ENCODE measurements at places on chromosomes 1 and 21.

DNA sequence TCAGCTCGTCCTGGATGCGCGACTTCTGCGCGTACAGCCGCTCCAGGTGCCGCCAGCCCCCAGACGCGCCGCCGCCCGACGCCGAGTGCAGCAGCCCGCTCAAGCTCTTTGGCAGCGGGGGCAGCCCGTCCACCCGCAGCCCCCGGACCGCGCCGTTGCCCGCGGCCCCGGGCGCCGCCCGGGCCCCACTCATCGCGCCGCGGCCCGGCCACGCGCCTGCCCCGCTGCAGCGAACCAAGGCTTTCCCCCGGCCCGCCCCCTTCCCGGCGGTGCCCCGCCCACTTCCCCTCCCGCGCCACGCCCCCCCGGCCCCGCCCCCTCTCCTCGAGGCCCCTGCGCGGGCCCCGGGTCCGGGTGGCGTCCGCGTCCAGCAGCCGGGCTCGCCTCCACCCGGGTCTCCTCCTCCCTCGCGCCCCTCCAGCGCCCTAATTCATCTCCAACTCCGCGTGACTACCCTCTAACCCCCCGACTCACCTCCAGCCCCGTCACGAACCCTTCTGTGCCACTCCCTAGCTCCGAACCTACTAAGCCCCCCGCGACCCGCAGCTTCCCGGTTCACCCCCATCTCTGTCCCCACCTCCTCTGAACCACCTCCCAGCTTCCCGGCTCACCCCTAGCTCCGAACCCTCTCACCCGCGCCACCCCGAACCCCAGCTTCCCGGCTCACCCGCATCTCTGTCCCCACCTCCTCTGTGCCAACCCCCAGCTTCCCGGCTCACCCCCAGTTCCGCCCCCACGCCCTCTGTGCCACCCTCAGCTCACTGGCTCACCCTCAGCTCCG, at the start of gene FAM89A:
Gene FAM89A (minus strand): TSS at position 236 of the 781 bp plus-strand sequence. CDS start 43 bp downstream, at position 193.
- peak; percentile 34 for DNase-seq

GRCh38 chr1:32406629-32407111, 12.4 kb upstream of the BSDC1 start:
- DNase-seq, result no peak

- DNase-seq, result peak; percentile 3
Observed at GRCh38 chr21:37058261-37058660, 14.6 kb downstream of the PIGP start.

DNA sequence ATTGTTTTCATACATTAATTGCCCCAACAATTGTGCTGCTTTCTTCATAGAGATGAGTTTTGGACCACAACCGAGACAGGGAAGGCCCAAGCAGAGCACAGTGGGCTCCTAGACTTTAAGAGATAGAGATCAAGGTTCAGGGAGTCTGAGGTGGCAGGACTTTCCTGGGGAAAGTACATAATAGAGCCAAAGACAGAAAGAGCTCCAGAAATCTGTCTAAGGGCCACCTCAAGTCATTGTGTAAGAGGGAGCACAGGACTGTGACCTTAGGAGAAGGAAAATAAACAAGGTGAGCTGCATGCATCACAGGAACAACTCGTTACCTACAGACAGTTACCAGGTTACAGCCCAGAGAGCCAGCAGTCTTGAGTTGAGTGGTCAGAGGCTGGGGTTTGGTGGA, 41.3 kb upstream of the CR2 start:
- DNase-seq, result no peak

- DNase-seq, result no peak
Observed at GRCh38 chr1:59178339-59179187, 118.3 kb upstream of the FGGY start.

- no peak for DNase-seq
Observed at GRCh38 chr1:21174230-21174629, 2.5 kb downstream of the EIF4G3 start.
